ENCODE measurements at places on chromosomes 12 and 14.

- DNase-seq, result no peak
Observed at GRCh38 chr12:52314511-52314910, 6.7 kb downstream of the KRT83 start.

GRCh38 chr14:103697206-103697602 lies 18.0 kb downstream of the XRCC3 start:
- DNase-seq, result no peak

DNA sequence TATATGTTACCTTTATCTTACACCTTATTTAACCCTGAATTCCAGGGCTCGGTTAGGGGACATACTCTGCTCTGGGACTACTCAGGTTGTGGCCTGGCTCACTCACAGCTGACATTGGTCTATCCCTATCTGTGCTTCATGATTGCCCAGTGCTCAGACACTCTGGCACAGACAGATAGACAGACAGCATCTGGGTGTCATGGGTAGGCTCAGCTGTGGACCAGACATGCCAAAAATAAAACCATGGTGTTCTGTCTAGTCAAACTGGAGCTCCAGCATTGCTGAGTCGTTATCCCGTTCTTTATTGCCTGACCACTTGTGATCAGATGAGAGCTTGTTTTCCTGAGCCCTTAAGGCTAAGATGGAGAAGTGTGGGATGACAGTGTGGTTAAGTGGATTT lies 29.0 kb downstream of the FBXW8 start:
- no peak for DNase-seq

GRCh38 chr12:93537769-93538168 lies 34.7 kb upstream of the SOCS2 start:
- no peak for DNase-seq

DNA sequence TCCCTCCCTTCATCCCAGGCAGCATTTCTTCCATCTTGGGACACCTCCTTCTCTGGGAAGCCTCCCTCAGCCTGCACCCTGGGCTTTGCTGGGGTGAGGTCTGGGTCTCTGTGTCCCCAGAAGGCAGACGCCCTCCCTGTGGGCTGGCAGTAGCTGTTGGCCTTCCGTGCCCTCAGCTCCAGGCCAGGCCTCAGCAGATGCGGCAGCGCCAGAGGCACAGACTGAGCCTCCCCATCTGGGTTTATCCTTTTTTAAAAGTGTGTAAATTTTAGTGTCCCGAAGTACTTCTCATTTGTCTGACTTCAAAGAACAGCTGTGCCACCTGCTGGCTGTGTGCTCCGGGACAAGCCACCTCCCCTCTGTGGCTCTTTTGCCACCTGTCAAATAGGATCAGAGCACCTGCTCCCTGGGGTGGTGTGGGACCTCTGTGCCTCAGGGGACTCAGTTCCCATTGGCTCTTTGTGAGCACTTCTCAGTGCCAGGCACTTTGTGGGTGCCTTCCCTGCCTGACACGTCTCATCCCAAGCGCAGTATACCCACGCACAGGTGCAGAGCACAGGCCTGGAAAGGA lies 11.1 kb downstream of the EXOC3L4 start:
- DNase-seq, result no peak

DNA sequence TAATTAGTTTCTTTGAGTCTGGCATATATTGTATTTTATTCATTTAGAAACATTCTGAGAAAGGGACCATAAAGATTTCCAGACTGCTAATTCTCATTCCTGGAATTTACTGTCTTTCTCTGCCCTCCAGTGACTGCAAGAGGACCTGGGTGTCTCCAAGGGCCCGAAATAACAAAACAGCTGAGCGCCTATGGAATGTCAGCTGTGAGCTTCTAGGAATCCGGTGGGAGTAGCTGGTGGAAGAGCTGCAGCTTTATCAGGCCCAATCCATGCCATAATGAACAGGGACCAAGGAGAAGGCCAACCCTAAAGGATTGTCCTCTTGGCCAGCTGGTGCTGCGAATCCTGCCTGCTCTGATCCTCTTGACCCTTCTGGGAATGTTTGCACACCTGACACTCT lies 31.9 kb downstream of the RDH12 start:
- DNase-seq, result no peak

- DNase-seq, result no peak
Observed at GRCh38 chr12:70487440-70487839, 121.3 kb downstream of the KCNMB4 start.

DNA sequence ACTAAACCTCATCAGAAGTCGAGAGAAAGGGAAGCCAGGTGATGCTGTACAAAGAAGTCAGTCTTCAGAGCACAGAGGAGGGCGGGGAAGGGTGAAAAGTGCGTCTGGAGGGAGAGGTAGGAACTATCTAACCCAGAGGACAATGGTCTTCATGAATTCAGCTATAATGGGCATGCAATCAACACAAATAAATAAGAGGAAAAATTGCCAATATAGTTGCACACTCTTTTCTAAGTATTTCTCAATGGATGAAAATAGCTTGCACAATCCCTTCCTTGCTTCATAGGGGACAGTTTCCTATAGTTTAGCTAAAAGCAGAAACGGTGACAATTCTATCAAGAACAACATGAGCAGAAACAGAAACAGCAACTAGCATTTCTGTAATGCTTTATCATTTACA lies 931.2 kb downstream of the AACS start:
- no peak for DNase-seq

DNA sequence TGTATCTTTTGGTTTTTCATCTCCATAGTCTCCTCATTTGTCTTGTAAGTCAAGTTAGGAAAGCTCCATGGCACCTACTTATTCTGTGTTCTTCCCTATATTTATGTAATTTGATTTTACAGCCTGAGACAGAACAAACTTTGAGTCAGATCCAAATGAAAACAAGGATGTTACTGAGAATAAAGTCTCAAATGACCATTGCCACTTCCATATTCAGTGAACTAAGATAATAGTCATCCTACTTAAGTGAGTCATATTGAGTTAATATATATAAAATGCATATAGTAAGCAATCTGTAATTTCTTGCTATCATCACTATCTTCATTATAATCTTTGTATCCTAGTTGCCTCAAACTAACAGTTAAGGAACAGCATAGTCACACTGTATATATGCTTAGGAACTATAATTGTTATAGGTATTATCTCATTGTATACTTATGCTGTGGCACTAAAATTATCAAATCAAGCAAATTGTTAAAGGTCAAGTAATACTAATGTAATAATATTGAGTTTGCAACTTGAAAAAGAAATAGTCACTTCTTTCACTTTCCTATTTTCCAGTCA lies 30.8 kb downstream of the TMTC3 start:
- no peak for DNase-seq

GRCh38 chr12:68119724-68120211 lies 39.8 kb downstream of the IFNG start:
- DNase-seq, result no peak

DNA sequence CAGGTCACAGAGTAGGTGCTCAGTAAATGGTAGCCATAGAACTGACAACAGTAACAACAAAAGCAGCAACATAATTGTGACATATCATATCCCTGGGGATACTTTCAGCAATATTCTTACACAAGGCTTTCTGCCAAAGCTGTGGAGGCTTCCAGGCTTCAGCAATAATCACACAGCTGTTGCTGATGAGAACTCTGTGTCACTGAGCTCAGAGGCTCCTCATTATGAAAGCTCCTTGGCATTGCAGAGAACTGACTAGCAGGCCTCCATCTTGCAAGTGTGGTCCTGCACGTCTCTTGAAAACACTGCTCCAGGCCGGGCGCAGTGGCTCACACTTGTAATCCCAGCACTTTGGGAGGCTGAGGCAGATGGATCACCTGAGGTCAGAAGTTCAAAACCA lies 97.3 kb upstream of the BTG1 start:
- no peak for DNase-seq

DNA sequence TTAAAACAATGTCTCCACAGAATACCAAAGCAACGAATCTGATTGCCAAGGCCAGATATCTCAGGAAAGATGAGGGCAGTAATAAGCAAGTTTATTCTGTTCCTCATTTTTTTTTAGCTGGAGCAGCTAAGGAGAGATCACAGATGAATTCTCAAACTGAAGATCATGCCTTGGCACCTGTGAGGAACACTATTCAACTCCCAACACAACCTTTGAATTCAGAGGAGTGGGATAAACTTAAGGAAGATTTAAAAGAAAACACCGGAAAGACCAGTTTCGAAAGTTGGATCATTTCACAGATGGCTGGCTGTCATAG lies 994 bp downstream of the PRORP start:
- no peak for DNase-seq

- no peak for DNase-seq
Observed at GRCh38 chr14:66641861-66642635, 134.1 kb downstream of the GPHN start.

DNA sequence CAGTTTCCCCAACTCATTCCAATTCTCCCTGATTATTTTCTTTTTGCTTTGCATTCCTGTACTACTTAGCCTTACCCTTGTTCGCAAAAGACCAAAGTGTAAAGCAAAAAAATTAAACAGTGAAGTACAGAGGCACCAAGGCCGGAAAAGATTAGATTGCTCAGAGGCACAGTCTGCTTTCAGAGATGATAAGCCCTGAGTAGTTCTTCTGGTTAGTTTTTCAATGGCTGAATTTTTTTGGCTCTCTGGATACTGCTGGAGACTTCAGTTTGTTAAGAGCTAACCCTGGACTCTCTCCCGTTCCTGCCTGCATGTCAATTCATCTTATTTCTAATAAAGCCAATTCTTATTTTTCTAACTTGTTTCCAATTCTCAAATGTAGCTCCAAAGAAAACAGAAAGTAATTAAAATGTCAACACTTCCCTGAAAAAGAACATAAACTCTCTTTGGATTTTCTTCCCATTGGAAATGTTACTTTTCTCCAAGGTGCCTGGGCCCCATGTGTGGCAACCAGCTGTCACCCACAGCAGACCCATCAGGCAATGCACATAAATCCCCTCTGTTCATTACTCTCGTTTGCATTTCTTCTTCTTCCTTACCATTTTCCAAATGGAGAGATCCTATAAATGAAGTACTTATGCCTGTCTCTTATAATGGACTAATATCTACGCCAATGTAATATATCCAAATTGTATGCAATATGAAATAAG lies 142.8 kb downstream of the BTG1 start:
- no peak for DNase-seq

DNA sequence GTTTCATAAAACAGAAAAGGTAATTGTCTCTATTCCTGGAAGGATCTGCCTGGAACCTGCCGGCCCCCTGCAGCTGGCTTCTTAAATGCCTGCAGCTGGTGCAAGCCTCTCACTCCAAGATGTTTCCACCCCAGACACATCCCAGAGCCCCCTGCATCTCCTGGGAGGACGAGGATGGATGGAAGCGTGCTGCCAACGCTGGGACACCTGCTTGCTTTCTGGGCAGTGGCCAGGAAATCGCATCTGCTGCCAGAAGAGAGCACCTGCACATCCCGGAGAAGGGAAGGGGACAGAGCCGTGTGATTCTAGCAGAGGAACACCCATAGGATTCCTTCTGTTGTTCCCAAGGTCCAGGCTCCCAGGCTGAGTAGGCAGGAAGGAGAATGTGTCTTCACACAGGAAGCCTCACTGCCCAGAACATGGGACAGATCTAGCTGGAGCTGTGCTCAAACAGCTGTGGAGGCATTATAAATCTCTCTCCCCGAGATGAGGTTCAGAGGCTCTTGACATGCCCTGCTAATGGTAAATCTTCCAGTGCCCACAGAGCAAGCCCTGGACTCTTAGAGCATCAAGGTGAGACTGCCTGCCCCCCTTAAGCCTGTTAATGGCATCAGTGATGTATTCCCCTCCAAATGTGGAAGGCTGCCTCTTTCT lies 138.8 kb upstream of the MAP1LC3B2 start:
- no peak for DNase-seq

GRCh38 chr14:74601982-74602381 lies 10.1 kb downstream of the LTBP2 start:
- DNase-seq, result no peak

- peak; percentile 16 for DNase-seq
Observed at GRCh38 chr12:49698619-49699545, 8.3 kb downstream of the FMNL3 start.

GRCh38 chr14:68977180-68977717 lies 1.9 kb downstream of the ACTN1 start:
- no peak for DNase-seq

DNA sequence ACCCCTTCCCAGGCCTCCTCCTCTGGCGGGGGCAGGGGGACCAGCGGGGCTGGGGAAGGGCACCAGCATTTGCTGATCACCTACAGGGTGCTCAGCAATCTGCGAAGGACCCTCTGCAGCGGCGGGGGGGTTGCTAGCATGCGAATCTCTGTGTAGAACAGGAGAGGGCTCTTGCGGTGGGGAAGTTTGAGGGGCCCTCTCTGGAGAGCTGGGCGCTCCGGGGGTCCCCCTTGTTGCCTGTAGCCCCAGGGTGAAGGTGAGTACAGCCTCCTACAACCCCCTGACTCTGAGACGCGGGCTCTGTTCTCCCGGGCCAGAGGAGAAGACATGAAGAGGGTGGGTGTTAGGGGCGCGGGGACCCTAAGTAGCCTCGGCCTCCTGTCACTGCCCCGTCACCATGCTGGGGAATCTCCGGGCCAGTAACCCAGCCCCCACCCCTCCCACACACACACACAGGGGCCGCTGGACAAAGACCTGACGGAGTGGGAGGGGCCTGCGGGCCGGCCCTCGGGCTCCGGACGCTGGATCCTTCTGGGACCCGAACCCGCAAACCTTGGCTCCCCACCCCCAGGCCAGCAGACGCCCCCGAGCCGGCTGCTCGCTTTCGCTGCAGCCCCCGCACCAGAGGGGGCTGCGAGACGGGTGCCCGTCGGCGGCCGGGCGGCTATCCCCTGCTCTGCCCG lies 734 bp downstream of the FIGNL2 start:
- DNase-seq, result no peak

GRCh38 chr12:41055875-41056577 lies 132.1 kb upstream of the PDZRN4 start:
- no peak for DNase-seq

DNA sequence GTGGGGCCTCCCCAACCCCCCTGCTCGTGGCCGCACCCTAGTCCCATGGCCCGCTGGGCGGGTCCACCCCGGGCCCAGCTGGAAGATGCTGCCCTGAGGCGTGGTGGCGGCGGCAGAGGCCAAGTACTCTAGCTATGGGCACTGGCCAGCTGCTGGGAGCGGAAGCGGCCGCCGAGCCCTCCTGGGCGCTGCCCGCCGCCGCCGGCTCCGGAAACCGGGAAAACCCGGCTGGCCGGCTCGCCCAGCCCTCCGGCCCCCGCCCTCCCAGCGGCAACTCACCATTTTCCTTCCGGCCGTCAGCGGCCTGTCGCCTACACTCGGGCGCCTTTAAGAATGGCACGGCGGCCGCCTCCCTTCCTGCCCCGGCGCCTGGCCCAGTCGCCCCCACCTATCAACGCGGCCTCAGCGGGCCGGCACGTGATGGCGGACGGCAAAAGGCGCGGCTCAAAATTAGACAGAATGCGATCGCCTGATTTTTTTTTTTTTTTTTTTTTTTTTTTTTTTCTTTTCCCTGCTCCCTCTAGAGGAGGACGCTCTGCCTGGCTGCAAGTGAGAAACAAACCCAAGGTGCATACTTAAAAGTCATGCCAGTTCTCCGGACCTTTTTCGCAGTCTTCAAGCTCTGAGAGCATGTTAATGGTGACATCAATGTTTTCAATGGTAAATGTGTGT lies at the start of gene GMFB:
GMFB (minus strand) TSS at position 335 of the 672 bp plus-strand sequence; CDS start at position 282, 53 bp downstream.
- peak; percentile 86 for DNase-seq

DNA sequence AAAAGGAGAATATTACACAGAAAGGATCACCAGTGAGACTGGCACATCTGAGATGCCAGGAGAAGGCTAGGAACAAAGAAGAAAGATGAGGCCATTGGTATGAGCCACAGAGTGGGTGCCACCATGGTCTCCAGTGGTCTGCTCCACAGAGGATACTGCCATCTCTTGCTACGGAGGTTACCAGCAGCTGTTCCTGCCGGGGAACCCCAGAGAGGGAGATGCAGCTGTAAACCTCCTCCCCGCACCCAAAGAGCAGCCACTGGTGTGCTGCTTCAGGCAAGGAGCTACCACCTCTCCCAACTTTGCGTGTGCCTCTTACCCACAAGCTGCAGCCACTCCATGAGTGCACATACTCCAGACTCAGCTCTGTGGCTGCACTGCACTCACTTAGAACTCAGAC lies 201.5 kb upstream of the RTL1 start:
- DNase-seq, result no peak

Measured in substantia nigra (tissue), 51 donors.